ENCODE measurements at places on chromosomes 3 and 15.

GRCh38 chr3:168865022-168865551, 769.4 kb upstream of the GOLIM4 start:
- peak; percentile 64 for DNase-seq

DNA sequence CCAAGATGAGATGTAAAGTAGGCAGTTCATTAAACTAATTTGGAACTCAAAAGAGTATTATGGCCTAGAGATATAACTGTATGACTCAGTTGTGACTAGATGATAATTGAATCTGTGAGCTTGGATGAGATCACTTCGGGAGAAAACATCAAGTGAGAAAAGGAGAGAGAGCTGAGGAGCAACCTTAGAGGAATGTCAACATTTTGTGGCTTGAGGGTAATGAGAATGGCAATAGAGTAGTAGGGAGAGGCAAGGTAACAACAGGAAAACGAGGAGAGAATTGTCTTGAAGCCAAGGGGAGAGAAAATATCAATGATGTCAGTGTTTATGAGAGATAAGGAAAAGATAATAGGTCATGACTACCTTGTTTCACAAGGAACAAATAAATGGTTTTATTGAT, 580.2 kb downstream of the NLGN1 start:
- DNase-seq, result no peak

DNA sequence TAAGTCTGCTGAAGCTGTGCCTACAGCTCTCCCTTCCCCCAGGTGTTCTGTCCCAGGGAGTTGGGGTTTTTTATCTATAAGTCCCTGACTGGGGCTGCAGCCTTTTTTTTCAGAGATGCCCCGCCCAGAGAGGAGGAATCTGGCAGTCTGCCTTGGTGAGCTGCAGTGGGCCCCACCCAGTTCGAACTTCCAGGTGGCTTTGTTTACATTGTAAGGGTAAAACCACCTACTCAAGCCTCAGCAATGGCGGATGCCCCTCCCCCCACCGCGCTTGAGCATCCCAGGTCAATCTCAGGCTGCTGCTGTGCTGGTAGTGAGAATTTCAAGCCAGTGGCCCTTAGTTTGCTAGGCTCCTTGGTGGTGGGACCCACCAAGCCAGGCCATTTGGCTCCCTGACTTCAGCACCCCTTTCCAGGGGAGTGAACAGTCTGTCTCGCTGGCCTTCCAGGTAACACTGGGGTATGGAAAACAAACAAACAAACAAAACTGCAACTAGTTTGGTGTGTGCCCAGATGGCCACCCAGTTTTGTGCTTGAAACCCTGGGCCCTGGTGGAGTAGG, 189.4 kb downstream of the MFSD1 start:
- no peak for DNase-seq

- peak; percentile 54 for DNase-seq
Observed at GRCh38 chr3:50562861-50563260, 4.7 kb downstream of the C3orf18 start.

GRCh38 chr15:23548071-23548470, 17.4 kb upstream of the MKRN3 start:
- DNase-seq, result no peak

- peak; percentile 75 for DNase-seq
Observed at GRCh38 chr3:11238880-11239279, 33.3 kb upstream of the ATG7 start.

DNA sequence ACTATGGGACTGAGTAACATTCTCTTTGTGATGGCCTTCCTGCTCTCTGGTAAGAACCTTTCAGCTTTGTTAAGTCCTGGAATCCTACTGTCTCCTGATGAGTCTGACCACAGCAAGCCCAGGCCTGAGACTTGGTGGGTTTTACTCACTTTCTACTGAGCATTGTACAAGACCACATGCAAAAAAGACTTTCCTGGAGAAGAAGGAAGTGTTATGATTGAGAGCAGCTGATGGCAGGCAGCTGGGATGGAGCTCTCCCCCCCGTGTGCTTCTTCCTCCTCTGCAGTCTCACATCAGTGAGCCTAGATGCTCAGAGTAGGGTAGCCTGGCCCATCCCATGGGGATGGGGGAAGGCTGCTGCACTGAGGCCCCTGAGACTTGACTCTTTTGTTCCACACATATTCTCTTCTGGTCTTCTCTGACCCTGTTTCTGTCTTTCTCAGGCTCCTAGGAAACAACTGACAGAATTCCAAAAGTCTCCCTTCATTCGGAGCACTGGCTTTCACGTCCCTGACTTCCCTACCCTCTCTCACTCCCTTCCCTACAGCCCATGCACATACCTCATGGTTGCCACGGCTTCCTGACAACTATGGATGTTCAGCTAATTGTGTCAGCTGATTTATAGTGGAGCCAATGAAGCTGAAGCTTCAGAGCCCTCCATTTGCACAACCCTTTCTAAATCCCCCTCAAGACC, 36.6 kb downstream of the CD86 start:
- no peak for DNase-seq

GRCh38 chr3:122318620-122319019, 6.4 kb upstream of the CSTA start:
- no peak for DNase-seq

DNA sequence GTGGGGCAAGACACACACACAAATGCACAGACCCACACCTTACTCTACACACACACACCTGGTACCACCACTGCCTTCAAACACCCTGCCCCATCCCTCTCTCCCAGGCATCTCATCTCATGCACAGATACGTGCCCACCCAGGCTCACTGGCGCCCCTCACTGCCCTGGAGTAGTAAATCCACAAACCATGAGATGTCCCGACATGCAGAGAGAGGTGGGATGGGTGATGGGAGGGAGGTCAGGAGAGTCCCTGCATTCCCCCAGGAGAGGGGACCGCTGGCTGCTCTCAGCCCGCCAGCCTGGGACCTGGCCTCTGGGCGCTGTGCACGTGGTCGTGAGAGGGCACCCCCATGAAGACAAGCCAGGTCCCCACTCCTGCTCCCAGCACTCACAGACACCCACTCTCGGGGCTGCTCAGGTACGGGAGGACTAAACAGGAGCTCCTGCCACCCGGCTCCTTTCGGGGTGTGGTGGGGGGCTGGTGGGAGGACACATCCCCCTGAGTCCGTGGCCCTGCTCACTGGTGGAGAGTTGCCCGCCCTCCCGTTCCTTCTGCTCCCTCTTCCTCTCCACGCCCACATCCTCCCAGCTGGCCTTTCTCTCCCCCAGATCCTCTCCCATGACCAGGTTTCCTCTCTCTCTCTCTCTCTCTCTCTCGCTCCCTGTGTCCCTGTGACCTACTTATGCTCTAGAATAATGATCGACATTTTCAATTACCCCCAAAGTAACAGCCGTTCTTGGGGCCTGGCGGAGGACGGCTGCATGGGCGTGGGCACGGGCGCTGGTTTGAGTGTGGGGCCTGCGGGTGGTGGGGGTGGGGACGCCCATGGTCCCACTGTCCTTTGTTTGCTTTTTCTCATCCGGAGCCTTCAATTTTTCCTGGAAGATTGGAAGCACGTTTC, 18.9 kb upstream of the CSPG4 start:
- peak; percentile 53 for DNase-seq

- no peak for DNase-seq
Observed at GRCh38 chr3:100386437-100387074, 14.3 kb downstream of the TOMM70 start.
